ENCODE measurements at places on chromosomes 3 and 15. TPM values are rescaled to one million over a fixed set of nuclear protein-coding genes. Genes with fewer than 3 reads are reported as not detected.

DNA sequence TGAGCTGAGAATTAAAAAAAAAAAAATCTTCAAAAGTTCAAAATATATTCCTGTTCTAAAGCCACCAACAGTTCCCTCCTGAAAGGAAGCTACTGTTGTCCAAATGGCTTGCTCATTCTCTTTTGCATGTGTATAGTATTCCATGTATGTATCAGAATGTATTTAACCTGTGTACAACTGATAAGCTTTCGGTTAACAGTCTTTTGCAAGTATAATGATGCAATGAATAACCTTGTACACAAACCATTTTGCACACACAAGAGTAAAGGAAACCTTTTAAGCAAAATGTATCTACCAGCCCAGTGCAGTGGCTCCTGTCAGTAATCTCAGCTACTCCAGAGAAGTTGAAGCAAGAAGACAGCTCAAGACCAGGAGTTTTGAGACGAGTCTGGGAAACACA is 32.6 kb downstream of the TOPBP1 start:
- DNase-seq = no peak

The GOLGA8H gene
- 0.21 TPM for total RNA-seq

The GPR149 gene
- total RNA-seq = not detected

The GPR156 gene
- total RNA-seq = 0.13 TPM

GRCh38 chr3:7487763-7488162 is 626.8 kb downstream of the GRM7 start:
- no peak for DNase-seq

The COL7A1 gene
- total RNA-seq = 10.8 TPM
